ENCODE measurements at places on chromosomes 3 and 15.

DNA sequence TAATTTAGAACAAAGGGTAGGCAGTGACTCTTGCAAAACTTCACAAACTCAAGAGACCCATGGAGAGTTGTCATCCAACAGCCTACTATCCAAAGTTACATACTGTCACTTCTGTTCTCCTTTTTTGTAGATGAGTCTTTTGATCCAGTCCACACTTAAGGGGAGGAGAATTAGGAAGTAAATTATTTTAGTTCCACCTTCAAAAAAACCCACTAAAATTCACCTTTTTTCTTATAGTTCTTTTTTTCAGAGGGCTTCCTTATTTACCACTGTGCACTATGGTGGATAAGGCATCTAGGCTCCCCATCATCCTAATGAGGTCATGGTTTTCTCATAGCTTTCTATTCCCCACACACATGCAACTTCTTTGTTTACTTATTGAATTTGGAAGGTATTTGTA lies 8.6 kb upstream of the TCAIM start:
- DNase-seq: no peak

DNA sequence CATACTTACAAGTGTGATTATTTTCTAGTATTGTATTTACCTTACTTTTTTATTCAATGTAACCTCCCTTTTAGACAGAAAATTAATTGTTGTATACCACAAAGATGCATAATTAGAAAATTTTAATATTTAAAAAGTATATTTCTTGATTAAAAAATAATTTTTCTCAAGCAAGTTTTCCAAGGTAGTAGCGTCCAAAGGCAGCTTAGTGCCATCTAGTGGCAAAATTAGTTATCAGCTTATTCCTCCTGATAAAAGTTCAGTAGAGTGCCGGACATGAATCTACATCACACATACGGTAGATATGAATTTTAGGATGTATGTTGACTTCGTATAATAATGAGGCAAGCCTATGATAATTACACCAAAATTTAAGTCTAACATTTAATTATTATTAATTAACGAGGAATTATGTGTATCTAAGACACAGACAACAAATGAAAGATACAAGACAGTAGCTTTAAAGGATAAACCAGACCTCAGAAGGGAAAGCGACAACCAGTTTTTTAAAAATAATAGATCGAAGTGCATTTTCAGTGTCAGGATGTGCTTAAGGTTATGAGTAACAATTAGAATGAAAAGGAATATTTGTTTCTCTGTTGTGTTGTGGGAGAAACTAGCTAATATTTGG lies 405.9 kb downstream of the ROBO1 start:
- DNase-seq: peak; percentile 13

DNA sequence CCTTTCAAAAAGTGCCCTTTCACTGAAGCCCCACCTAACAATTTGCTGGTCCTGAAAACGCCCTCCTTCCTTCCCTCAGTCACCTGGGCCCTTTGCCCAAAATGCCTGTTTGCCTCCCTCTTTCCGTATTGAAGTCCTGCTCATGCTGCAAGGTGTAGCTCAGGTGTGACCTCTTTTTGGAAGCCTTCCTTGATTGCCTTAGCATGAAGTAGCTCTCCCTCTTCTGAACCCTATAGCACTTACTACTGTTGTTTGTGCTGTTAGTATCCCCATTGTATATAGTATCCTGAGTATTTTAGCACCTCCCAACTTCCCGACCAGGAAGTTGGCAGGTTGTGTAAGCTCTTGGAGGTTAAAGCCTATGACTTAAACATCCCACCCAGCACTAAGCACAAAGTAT lies 1.7 kb downstream of the PLS1 start:
- DNase-seq: no peak

DNA sequence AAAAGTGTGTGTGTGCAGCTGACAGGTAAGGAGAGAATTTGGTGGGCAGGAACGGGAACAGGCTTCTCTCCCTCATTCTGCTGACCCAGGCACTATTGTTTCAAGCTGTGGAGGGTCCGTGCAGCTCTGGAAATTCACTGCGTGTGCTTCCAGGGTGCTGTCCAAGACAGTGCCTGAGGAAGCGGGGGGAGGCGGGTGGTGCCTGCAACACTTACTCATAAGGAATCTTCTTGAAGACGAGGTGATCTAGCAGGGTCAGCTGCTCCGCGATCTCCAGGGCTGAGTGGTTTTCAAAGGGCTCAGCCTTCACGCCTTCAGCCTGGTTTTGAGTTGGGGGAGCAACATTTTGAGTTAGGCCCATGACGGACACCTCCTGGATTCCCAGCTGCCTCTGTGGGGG lies 46.6 kb upstream of the CTSH start:
- DNase-seq: no peak

GRCh38 chr3:33124638-33125037 lies 10.8 kb downstream of the CRTAP start:
- no peak for DNase-seq

- DNase-seq: no peak
Measured at GRCh38 chr15:51755790-51756189, 4.4 kb downstream of the TMOD2 start.

DNA sequence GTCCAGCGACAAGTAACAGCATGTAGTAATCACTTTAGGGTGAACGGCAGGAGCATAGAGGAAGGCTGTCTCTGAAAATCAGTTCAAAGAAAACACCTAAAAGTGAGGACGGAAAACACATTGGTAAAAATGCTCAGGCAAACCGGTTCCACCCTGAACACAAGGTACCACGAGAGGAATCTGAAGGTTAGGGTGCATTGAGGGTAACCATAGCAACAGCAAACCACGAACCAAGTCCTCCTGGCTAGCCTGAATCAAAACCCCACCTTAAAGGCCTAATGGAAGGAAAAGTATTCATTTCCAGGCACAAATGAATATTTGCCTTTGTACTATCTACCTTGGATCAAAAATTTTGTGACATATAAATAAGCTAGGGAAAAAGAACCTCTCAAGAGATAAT lies 315.0 kb downstream of the OCA2 start:
- no peak for DNase-seq

DNA sequence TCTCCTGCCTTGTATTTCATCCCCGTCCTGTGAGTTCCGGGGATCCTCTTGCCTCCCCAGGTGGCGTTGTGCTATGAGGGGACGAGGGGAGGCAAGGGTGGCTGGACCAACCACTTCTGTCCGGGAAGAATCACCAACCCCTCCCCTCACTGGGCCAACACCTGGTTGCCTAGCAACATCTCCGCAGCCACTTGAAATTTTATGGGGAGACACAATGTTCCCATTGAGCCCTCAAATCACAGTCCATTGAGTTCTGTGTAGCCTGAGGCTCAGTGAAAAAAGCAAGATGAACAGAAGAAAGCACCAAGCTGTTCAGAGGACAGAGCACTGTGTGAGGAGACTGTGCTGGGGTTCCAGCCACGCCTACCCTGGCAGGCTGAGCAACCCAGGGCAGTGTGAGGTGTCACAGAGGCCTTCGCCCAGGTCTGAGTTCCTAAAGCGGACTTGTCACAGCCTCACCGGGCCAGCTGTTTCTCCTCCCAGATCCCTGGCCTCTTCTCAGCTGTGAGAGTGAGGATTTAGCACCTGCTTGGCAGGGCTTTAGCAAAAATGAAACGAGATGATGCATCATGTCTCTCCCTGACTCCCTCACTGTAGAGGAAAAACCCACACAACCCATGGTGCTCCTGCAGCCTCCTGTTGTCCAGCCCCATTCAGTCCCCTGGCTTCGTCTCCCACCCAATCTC lies 76.8 kb downstream of the ATP2B2 start:
- DNase-seq: no peak

DNA sequence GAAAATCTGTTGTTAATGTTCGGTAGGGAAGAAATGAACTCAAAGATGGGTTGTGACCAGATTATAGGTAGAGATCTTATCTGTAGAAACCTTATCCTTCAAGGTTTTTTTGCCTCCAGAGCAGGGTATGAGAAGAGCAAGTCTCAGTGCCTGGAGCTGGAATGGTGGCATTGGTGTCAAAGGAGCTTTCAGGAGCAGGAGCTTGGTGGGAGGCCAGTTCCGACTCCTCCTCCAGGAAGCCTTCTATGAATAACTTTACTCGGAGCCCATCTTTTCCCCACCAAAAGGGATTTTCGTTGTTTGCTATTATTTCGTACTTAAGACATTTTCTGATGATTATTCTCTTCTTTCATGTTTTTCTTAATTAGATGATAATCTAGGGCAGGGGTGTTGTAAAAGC lies 91.8 kb downstream of the GHSR start:
- DNase-seq: no peak

DNA sequence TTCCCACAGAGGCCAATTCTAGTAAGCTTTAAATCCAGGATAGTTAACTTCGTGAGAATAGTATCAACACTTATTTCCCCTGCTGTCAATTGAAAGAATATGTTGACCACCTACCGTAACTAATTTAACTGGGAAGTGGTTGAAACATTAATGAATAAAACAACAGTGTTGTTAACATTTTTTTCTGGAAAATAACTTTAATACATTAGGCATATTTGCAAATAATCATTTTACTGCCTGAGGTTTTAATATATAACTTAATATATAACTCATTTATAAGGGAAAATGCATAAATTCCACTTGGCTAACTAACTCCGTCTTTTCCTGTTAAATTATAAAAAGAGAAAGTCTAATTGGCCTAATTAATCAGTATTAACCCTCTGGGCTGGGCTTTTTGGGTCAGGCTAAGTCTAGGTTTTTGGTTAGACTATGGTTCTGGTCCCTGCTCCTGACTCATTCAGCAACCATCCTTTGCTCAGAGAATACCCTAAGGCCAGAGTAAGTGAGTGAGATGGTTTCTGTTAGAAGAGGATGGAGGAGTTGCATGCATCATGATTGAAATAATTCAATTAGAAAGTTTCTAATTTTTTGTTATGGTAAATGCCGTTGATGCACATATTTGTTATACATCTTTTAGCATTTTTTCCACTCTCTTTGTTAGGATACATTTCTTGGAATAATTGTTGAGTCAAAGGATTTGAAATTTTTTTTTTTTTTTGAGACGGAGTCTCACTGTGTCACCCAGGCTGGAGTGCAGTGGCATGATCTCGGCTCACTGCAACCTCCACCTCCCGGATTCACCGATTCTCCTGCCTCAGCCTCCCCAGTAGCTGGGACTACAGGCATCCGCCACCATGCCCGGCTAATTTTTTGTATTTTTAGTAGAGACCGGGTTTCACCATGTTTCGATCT lies 10.8 kb upstream of the SKIL start:
- DNase-seq: no peak

DNA sequence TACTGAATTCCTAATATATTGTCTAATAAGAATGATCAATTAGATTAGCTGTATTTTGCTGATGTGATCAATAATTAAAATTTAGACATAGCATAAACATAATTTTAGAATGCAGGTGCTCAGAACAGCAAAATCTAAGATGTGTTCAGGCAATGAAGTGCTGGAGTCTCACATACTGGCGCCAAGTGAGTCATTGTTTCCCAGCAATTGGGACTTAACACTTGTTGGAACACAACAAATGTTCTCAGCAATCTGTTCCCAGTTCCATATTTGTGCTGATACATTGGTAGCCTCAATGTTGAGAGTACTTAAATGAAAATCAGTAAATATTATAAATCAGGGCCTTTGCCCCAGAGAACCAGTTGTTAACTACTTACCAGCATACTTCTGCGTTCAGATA lies 619.0 kb downstream of the ROBO1 start:
- DNase-seq: no peak

DNA sequence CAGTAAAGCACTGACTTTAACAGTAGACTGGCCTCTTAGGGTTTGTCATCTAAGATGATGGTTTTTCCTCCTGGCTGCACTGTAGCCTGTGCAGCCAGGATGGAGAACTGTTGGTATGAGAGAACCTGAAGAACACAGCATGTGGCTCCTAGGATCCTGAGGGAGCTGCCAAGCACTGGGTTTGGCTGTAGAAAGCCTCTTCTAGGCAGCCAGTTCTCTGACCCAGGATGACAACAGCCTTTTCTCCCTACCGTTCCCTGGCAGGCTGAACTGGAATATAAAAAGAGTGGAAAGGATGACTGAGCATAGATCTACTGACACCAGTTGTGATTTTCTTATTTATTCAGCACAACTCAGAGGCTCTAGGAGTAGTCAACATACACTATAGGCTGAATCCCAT lies 34.3 kb upstream of the MANF start:
- DNase-seq: no peak

DNA sequence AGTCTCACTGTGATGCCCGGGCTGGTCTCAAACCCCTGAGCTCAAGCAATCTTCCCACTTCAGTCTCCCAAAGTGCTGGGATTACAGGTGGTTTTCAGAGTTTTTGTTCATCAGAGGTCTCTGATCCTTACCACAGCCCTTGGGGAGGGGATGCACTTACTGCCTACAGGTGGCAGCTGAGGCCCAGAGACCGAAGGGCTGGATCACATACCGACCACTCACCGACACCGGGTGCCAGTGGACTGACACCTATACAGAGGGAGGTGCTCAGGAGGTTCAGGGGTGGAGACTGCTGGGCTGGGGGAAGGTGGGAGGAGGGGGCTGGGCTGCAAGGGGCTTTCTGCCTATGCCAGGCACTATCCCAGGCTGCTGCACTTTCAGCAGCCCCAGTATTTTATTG lies 19.5 kb downstream of the DUSP7 start:
- DNase-seq: no peak

DNA sequence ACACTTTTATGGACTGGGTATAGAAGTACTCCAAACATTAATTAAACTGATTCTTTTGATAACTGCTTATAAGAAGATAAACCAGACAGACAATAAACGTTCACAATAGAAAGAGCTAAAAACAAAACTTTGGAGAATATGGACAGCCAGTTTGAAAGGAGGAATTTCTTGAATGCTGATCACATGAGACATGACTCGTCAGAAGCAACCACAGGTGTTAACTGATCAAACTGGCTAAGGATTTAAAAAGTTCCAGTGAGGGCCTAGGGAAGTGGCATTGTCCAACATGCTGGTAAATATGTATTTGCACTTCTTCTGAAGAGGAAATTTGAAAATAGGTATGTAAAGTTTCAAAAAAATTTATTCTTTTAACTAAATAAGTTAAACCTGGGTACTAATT lies 29.4 kb upstream of the AP3B2 start:
- no peak for DNase-seq

GRCh38 chr3:189637750-189638149 lies 6.6 kb downstream of the TP63 start:
- DNase-seq: no peak

GRCh38 chr15:92954578-92954977 lies 54.5 kb downstream of the CHD2 start:
- no peak for DNase-seq

- DNase-seq: no peak
Measured at GRCh38 chr3:134020135-134020680, 9.5 kb downstream of the SLCO2A1 start.

- no peak for DNase-seq
Measured at GRCh38 chr3:96236522-96236921, 577.9 kb upstream of the EPHA6 start.

GRCh38 chr15:96334705-96335410 lies 4.4 kb downstream of the NR2F2 start:
- no peak for DNase-seq

DNA sequence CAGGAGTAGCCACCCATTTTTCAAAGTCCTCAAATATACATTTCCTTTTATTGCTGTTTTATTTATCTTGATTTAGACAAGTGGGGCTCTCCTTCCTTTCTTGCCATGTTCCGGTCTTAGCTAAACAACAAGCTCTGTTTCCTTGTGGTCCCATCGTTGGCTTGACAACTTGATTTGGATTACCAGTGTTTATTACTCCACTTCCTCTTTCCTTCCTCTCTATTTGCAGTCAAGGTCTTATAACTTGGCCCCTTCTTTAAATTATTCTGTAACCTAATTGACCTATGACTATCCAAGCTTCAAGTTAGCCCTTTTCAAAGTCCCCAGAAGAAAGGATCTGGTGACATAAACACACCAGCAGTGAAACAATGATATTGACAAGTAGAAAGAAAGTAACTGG lies 130.6 kb upstream of the STT3B start:
- DNase-seq: no peak

All from renal cortex interstitium (tissue), 15 donors.